ENCODE measurements at places on chromosomes 6 and 20.
A peak's percentile ranks its signal among the peaks of the same experiment; 100 is the strongest.

DNA sequence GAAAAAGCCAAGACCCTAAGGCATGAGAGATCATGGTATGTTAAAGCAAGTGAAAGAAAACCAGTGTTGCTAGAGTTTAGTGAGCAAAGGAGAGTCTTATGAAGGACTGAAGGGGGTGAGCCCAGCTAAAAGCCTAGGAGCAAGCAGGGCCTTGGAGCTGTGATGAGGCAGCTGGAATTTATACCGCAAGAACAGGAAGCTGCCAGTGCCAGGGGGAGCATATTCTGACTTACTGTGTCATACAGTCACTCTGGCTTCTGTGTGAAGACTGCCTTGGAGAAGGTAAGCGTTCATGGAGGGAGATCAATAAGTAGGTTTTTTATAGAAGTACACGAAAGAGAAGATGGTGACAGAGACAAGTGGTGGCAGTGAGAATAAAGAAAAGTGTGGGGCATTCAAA is 308.9 kb upstream of the THEMIS start:
- DNase-seq: no peak

- DNase-seq: no peak
Measured at GRCh38 chr20:22232473-22232872, 351.9 kb downstream of the FOXA2 start.

DNA sequence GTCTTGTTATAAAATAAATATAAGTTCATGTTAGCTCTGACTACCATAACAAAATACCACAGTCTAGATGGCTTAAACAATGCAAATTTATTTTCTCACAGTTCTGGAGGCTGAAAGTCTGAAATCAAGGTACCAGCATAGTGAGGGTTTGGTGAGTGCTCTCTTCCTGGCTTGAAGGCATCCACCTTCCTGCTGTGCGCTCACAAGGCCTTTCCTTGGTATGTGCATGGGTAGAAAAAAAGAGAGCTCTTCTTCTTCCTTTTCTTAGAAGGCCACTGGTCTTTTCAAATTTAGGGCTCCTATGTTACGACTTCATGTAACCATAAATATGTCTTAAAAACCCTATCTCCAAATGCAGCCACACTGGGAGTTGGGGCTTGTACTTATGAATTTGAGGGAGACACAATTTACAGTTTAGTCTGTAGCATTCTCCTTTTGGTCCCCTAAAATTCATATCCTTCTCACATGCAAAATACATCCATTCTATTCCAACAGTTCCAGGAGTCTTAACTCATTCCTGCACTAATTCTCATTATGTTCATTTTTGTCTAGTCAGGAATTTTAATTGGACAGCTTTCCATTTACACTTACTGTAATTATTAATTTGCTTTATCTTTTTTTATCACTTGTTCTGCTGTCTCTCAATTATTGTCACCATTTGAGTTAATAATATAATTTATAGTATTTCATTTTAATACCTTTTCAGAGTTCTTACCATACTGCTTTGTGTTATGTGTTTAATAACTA is 381.9 kb upstream of the EPHA7 start:
- DNase-seq: no peak

DNA sequence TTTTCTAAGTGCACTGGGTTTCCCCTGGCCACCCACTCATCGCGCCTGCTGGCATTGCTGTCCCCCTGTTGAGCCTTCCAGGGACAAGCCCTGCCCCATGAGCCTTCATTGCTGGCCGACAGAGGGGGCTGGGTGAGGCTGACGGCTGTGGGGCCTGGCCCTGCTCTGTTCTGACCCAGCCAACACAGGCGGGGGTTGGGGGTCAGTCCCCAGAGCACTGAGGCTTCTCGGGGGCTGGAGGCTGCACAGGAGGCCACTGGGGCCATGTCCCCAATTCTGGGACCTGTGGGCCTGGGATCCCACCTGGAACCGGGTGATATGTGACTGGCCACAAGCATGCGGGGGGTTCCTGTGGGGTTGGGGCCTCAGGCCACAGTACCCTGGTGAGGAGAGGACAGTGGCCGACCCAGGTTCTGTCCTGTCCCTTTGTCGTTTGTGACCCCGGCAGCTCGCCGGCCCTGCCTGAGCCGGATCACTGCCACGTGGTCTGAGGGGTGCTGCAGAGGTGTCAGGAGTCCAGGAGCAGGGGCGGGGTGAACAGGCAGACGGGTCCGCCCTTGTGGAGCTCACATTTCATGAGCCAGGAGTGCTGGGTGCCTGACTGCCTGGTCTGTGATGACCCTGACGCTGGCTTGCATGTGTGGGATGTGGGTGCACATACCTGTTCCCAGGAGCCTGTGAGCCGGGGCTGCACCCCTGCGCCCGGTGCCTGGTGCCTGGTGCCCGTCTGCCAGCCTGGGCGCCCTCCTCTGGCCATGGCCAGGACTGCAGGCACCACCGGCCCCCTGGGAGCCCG is 2.1 kb upstream of the COL20A1 start:
- peak; percentile 70 for DNase-seq

DNA sequence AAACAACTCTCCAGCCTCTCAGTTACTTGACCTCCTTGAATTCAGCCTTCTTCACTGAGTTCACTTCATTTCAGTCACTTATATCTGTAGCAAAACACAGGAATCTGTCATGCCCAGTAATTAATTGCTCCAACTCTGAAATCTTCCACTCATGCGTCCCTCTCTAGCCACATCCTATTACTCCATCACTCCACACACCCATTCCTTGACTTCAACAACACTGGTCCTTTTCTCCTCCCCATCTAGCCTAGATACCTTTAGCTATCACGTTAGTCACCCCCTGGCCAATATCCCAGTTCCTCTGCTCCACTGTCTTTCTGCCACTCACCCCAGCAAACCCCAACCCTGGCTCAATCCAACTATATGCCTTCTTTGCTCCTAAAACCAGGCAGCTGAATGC is 7.7 kb downstream of the ZHX3 start:
- no peak for DNase-seq

DNA sequence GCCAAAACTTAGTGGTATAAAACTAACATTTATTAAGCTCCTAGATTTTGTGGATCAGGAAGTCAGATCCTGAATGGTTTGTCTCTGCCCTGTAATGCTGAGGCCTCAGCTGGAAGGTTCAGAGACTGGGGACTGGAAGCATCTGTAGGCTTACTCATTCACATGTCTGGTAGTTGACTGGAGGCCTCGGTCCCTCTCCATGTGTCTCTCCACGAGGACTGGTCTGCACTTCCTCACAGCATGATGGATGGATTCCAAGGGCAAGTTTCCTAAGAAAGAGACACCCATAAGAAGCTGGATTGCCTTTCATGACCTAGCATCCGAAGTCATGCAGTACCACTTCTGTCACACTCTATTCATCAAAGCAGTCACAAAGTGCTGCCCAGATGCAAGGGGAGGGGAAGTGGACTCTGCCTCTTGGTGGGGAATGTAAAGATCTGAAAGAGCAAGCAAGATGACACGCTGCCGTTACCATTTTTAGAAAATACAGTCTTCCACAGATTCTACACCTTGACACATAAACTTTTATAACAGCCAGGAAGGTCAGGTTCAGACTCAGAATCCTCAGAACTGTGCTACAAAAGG is 17.2 kb upstream of the MDGA1 start:
- no peak for DNase-seq

DNA sequence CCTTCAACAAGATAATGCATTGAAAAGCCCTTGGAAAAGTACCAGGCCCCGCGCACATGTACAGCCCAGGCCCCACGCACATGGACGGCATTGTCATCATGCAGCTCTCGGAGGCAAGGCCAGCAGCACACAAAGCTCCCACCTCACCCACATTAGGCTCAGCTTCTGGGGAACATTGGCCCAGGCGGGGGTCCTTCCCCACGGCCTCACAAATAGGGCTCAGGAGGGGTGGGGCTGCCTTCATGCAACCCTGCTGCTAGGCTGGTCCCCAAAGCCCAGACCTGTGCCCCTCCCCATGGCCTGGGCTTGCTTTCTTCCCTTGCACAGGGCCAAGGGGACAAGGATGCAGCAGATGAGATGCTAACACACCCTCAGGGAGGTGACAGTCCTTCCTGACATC is 26.7 kb downstream of the NPEPL1 start:
- DNase-seq: no peak

- no peak for DNase-seq
Measured at GRCh38 chr6:40832691-40833090, 206.3 kb downstream of the UNC5CL start.

GRCh38 chr20:15900443-15900842 is 672.8 kb downstream of the KIF16B start:
- no peak for DNase-seq

All from memory B cell (primary cell).